Left colon (tissue), 2 donors: ENCODE measurements at places on chromosomes 2 and 18. TPM values are rescaled to one million over a fixed set of nuclear protein-coding genes. Genes with fewer than 3 reads are reported as not detected.

MROH2A gene
- not detected for total RNA-seq

ABCA12 gene
- 0.03 TPM for total RNA-seq

GRCh38 chr2:148282201-148282600, 261.3 kb downstream of the MBD5 start:
- DNase-seq: no peak

- DNase-seq: no peak
Measured at GRCh38 chr2:220071696-220072095, 444.3 kb downstream of the SLC4A3 start.

DNA sequence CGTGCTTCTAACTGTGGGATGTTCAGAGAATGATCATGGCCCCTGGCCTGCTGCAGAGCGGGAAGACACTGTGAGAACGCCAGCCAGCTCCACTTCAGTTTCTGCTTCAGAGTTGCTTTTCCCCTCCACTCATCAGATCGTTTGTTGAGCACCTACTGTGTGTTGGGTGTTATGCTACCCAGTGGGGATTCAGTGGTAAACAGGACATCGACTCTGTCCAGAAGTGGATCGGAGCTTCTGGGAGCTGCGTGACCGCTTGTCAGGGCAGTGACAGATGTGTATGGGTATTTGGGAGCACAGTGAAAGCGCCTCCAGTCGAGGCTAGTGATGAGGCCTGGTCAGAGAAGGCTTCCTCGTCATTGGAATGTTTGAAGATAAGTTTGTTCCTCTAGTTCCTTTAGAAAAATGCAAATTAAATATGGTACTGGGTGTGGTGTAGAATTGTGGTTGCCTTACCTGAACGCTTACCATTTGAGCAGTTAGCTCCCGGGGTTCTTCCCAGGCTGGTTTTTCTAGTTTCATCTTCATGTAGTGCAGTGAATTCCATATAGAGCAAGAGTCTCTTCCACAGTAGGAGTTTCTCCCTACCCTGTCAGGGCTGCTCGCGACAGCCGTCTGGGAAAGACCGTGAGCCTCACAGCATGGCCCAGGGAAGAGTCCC, 2.8 kb downstream of the RAB12 start:
- DNase-seq: no peak

GRCh38 chr2:221911321-221911720, 339.2 kb upstream of the EPHA4 start:
- no peak for DNase-seq

DNA sequence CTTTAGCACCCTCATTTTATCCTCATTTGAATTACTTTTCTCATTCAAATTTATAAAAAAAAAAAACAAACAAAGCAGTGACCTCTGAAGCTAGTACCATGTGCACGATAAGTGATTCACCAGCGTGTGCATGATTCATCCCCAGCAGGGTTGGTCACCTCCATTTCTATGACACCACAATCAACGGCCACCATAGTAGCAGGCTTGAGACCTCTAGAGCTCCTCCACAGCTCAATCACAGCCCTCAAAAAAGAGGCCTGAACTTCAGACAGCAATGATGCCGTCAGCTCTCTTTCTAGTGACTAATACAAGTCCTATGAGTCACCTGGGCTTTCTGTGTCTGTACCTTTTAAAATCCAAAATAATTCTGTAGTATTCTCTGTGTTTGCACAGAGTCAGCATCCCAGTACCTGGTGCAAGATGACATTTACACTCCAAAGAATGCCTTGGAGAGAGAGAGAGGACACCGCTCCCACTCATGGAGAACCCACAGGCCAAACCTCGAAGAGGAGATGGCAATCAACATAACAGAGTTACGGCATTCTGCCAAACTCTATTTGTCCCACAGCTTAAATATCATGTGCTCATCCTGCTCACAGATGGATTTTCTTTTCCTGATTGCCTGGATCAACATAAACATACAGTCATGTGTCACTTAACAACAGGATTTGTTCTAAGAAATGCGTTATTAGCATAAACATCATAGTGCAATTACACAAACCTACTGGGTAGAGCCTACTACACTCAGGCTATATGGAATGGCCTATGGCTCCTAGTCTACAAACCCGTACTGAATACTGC, 58.7 kb downstream of the L3MBTL4 start:
- no peak for DNase-seq
